Left renal cortex interstitium (tissue), 4 donors: ENCODE measurements at places on chromosomes 16 and 17.

GRCh38 chr16:17784073-17784472 lies 313.3 kb upstream of the XYLT1 start:
- DNase-seq: peak; percentile 47

- DNase-seq: no peak
Measured at GRCh38 chr17:2637422-2637821, 44.0 kb downstream of the PAFAH1B1 start.

DNA sequence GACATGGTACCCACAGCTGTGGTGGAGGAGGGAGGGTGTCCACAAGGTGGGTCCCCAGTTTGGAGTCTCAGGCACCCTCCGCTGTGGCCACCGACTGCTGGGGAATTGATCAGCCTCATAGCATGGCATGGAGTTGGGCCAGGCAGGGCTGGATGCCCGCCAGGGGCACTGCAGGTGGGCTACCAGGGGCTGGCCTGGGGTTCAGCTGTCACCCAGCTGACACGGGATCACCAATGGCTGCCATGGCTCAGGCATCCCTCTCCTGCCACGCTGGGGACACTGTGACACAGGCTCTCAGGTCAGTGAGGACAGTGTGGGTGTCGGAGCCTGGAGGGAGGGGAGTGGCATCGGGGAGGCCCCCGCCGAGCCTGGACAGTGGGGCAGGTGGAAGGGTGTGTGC lies 19.8 kb upstream of the SSTR5 start:
- no peak for DNase-seq

DNA sequence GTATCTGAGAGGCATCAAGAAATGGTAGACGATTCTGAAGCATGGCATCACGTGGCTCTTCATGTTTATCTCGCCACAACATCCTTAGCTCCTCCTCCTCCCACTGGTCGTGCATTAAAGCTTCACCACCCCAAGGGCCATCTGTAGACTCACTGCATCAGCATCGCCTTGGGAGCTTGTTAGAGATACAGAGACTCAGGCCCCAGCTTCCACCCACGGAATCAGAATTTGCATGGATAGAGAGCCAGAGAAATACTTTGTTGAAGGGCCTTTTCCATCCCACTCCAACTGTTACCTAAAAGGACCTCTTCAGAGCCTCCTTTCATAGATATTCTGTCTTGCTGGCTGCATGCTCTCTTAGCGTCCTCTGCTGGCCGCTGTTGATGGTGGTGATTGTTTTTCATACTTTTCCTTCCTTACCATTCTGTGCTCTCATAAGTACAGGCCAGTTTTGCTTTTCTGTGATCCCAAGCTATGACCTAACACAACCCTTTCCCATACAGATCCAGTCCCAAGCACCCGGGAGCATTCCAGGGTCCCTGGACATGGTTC lies 1049.4 kb upstream of the EEF2KMT start:
- no peak for DNase-seq
